T-cell (primary cell): ENCODE measurements at places on chromosomes 2 and 18. TPM values are rescaled to one million over a fixed set of nuclear protein-coding genes. Genes with fewer than 3 reads are reported as not detected.

GRCh38 chr18:22223254-22223964 lies 54.0 kb downstream of the GATA6 start:
- H3K27ac ChIP-seq, result no peak overlapping the region
- no peaks in the 10 kb centered on the region for H3K27me3 ChIP-seq
- no peak for DNase-seq
- no peak overlapping the region for H3K4me3 ChIP-seq
- peaks cover 5% of the 10 kb centered on the region for H3K4me1 ChIP-seq
- H3K36me3 ChIP-seq, result no peaks in the 10 kb centered on the region

- no peak overlapping the region for H3K4me3 ChIP-seq
- H3K36me3 ChIP-seq, result no peaks in the 10 kb centered on the region
- H3K27me3 ChIP-seq, result no peaks in the 10 kb centered on the region
- no peak overlapping the region for H3K27ac ChIP-seq
Measured at GRCh38 chr2:196390243-196391148, 219.1 kb upstream of the STK17B start.

DNA sequence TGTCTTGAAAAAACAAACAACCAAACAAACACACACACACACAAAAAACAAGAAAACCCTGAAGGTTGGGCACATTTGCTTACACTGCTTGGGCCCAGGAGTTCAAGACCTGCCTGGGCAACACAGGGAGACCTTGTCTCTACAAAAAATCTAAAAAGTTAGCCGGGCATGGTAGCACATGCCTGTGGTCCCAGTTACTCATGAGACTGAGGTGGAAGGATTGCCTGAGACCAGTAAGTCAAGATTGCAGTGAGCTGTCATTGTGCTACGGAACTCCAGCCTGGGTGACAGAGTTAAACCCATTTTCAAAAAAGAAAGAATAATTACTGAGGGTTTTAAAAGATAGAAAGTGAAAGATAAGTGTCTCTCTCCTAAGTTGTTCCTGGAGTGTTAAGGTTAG lies 103.4 kb downstream of the MBD5 start:
- no peak overlapping the region for H3K27ac ChIP-seq
- no peaks in the 10 kb centered on the region for H3K36me3 ChIP-seq
- no peak overlapping the region for H3K4me3 ChIP-seq
- DNase-seq, result no peak
- no peaks in the 10 kb centered on the region for H3K4me1 ChIP-seq

- no peaks in the 10 kb centered on the region for H3K4me1 ChIP-seq
- DNase-seq, result no peak
- H3K36me3 ChIP-seq, result no peaks in the 10 kb centered on the region
- no peaks in the 10 kb centered on the region for H3K27me3 ChIP-seq
Measured at GRCh38 chr2:200135082-200135481, 171.4 kb upstream of the SPATS2L start.

GRCh38 chr2:241869087-241869961 lies at the start of gene RTP5:
Gene RTP5, plus strand, starts transcription at chr2:241869729. Its CDS starts 28 bp downstream, at chr2:241869757.
- DNase-seq, result no peak
- H3K27me3 ChIP-seq, result peaks cover 13% of the 10 kb centered on the region
- H3K4me3 ChIP-seq, result no peak within 1 kb of the TSS
- H3K4me1 ChIP-seq, result peaks cover 12% of the 10 kb centered on the region
- no peaks in the 10 kb centered on the region for H3K36me3 ChIP-seq

DNA sequence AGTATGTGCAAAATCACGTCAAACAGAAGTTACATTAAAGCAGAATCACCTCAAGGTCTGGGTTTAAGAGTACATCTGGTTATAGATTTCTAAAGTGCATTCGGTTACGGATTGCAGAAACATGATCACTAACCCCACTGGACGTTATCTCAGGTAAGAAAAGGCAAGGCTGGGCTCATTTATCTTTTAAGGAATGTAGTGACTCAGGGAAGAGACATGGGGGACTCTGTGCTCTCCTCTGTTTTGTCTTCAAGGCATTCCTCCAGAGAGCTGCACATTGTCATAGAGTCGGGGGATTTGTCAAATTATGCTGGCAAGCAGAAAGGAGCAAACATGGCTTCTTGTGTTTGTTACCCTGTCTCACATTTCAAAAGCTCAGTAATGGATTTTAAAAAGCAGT lies 14.3 kb downstream of the WDSUB1 start:
- no peak overlapping the region for H3K27ac ChIP-seq
- no peaks in the 10 kb centered on the region for H3K4me1 ChIP-seq
- DNase-seq, result no peak
- no peak overlapping the region for H3K4me3 ChIP-seq

GRCh38 chr2:25215232-25215631 lies 46.9 kb upstream of the POMC start:
- no peak overlapping the region for H3K4me3 ChIP-seq
- no peaks in the 10 kb centered on the region for H3K36me3 ChIP-seq
- peak overlapping the region; percentile 52 for H3K27ac ChIP-seq

DNA sequence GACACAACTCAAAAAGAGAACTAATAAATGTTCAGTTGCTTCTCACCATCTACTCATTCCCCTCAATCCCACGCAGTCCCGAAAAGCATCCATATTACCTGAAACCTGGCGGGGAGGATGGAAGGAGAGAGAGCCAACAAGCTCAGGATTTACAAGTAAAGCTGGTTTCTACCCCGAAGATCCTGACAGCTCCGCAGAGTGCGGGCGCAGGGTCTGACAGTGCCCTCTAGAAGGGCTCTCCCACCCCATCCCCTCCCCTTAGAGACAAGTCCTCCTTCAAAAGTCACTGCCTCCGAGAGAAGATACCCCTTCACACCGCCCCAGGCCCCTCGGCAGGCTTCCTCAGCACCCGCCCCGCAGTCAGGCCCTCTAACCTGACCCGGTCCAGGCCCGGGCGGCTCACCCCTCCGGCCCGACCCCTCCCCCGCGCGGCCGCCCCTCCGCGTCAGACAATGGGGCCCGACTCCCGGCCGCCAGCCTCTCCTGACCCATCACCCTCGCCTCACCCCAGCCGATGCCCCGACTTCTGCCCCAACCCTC lies 550 bp downstream of the RAB1A start:
- H3K4me3 ChIP-seq, result peak overlapping the region; percentile 92
- peak overlapping the region; percentile 90 for H3K27ac ChIP-seq
- DNase-seq, result peak; percentile 8
- H3K27me3 ChIP-seq, result no peaks in the 10 kb centered on the region

DNA sequence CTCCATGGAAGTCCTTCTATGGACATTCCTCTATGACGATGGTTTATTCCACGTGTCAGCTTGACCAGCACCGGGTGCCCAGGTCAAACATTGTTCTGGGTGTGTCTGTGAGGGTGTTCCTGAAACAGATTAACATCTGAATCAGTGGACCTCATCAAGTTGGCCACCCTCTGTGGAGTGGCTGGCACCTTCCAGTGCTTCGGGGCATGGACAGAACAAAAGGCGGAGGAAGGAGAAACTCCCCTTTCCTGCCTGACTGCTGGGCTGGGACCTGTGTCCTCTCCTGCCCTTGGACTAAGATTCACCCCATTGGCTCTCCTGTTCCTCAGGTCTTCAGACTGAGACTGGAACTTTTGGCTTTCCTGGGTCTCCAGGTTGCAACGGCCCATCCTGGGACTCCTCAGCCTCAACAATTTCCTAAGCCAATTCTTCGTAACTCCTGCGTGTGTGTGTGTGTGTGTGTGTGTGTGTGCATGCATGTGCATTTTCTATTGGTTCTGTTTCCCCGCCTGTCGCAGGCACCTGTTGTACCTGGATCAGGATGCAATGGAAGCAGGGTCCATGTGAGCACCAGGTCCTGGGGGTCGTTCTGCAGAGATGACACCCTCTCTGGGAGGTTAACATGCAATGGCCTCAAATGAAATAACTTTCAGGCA lies 357.2 kb upstream of the SALL3 start:
- no peaks in the 10 kb centered on the region for H3K36me3 ChIP-seq
- H3K27me3 ChIP-seq, result no peaks in the 10 kb centered on the region
- DNase-seq, result no peak
- no peak overlapping the region for H3K4me3 ChIP-seq
- H3K4me1 ChIP-seq, result no peaks in the 10 kb centered on the region

DNA sequence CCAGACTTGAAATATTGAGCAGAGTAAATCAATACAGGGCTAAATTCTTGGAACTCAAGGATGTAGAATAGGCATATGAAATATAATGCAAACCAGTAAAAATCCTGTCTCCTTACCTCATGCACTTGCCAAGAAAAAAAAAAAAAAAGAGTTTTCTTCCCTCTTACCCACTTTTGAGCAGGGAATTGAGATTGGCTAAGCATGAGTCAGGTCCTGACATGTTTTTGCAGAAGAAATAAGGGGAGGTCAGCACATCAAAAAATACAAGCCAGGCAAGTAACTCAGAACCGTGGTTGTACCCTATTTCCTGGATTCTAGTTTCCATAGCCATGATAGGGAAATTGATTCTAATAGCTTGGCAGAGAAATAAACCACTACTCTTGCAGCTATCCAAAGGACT lies 1526.7 kb downstream of the LRP1B start:
- no peaks in the 10 kb centered on the region for H3K36me3 ChIP-seq
- no peak overlapping the region for H3K27ac ChIP-seq
- H3K4me1 ChIP-seq, result no peaks in the 10 kb centered on the region
- no peaks in the 10 kb centered on the region for H3K27me3 ChIP-seq

DNA sequence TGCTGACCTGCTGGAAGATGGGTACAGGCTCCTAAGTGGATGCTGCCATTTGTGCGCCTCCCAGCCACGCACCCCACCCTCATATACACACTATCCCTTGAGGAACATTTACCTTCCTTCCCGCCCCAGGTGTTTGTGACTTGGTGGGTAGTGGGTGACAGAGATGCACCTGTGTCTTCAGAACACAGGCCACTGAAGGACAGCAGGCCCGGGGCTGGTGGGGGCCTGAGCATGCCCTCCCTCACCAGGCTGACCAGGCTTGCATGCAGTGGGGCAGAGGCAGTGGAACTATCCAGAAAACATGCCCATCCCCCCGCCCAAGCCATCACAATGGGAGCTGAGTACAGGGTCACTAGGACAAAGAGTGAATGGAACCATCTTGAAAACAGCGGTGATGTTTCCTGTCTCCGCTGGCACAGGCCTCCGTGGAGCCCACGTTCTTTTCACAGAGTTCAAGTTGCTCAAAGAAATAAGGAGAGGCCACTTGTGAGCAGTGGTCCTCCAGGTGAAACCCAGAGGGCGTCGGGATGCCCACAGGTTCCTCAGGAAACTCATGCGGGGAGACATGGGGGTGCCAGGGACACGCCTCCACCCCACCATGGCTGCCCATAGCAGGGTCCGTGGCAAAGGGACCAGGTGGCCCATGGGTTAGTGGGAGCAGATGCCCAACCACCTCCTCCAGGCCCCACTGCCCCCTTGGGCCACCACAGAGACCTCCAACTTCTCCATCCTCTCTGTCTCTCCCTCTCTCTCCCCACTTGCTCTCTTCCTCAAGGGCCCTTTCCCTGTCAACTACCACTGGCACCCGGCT lies 90.9 kb downstream of the MALT1 start:
- no peak overlapping the region for H3K4me3 ChIP-seq
- DNase-seq, result no peak
- peaks cover 19% of the 10 kb centered on the region for H3K4me1 ChIP-seq
- H3K27me3 ChIP-seq, result peaks cover 26% of the 10 kb centered on the region
- no peaks in the 10 kb centered on the region for H3K36me3 ChIP-seq

- H3K27me3 ChIP-seq, result no peaks in the 10 kb centered on the region
- no peaks in the 10 kb centered on the region for H3K36me3 ChIP-seq
- H3K4me3 ChIP-seq, result no peak overlapping the region
- no peak overlapping the region for H3K27ac ChIP-seq
Measured at GRCh38 chr2:127143841-127144782, 37.2 kb upstream of the BIN1 start.

GRCh38 chr2:130790804-130791616 lies 35.7 kb downstream of the AMER3 start:
- H3K4me3 ChIP-seq, result no peak overlapping the region
- no peaks in the 10 kb centered on the region for H3K27me3 ChIP-seq
- H3K4me1 ChIP-seq, result peaks cover 3% of the 10 kb centered on the region
- no peak overlapping the region for H3K27ac ChIP-seq

DNA sequence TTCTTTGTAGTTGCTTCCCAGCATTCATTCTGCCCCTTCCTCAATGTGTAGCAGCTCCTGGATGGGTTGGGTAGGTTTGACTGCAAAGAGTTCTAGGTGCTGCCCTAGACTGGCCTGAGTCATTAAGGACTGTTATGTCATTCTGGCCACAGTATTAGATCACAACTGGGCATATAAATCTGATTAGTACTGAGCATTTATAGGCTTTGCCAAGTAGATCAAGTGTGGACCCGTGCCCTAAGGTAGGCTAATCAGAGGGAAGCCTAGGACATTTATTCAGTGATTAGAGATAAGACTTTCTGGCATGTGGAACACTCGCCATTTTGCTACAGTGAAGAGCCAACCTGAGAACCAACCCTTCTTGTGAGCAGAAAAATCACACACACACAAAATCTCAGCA lies 2.7 kb downstream of the KATNAL2 start:
- no peak overlapping the region for H3K27ac ChIP-seq
- peaks cover 5% of the 10 kb centered on the region for H3K4me1 ChIP-seq
- no peak overlapping the region for H3K4me3 ChIP-seq
- no peaks in the 10 kb centered on the region for H3K36me3 ChIP-seq

- no peaks in the 10 kb centered on the region for H3K27me3 ChIP-seq
- no peak overlapping the region for H3K27ac ChIP-seq
- no peak for DNase-seq
- H3K4me1 ChIP-seq, result no peaks in the 10 kb centered on the region
- H3K4me3 ChIP-seq, result no peak overlapping the region
Measured at GRCh38 chr2:132750606-132751005, 80.6 kb upstream of the LYPD1 start.

DNA sequence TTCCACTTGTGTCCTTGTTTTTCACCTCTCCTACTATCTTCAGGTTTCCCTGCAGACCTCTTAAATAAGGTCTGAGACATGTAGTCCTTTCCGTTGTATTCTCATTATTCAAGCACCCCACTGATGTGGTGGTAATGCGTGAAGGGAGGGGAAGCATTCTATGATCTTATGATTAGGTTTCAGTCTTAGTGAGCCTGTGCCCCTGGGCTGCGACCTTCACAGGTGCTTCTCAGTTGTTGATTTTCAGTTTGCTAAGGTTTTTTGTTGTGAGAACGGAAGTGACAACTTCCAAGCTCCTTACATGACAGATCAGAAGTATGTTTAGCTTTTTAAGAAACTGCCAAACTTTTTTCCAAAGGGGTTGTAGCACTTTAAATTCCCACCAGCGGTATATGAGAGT lies 41.3 kb downstream of the VPS54 start:
- no peak overlapping the region for H3K4me3 ChIP-seq
- peaks cover 6% of the 10 kb centered on the region for H3K4me1 ChIP-seq
- peaks cover 7% of the 10 kb centered on the region for H3K36me3 ChIP-seq
- H3K27me3 ChIP-seq, result no peaks in the 10 kb centered on the region
- DNase-seq, result no peak

- no peak overlapping the region for H3K4me3 ChIP-seq
- no peaks in the 10 kb centered on the region for H3K4me1 ChIP-seq
- H3K27me3 ChIP-seq, result no peaks in the 10 kb centered on the region
- H3K27ac ChIP-seq, result no peak overlapping the region
Measured at GRCh38 chr18:60060026-60060425, 160.2 kb downstream of the PMAIP1 start.

- no peaks in the 10 kb centered on the region for H3K27me3 ChIP-seq
- H3K4me3 ChIP-seq, result peak within 1 kb of the TSS; percentile 78
- no peak within 1 kb of the TSS for H3K27ac ChIP-seq
- no peaks in the 10 kb centered on the region for H3K36me3 ChIP-seq
Measured at GRCh38 chr2:31138037-31138962, at the start of gene GALNT14. Gene GALNT14, minus strand, starts transcription at chr2:31138440. Its CDS starts 354 bp downstream, at chr2:31138086.

The FBLN7 gene
- 68.5 TPM for total RNA-seq

The MRPL33 gene
- total RNA-seq, result 25.9 TPM

The CENPA gene
- total RNA-seq, result 1.9 TPM

The SLC38A11 gene
- total RNA-seq, result not detected
